Substantia nigra (tissue), 51 donors: ENCODE measurements at places on chromosomes 6 and 20.

DNA sequence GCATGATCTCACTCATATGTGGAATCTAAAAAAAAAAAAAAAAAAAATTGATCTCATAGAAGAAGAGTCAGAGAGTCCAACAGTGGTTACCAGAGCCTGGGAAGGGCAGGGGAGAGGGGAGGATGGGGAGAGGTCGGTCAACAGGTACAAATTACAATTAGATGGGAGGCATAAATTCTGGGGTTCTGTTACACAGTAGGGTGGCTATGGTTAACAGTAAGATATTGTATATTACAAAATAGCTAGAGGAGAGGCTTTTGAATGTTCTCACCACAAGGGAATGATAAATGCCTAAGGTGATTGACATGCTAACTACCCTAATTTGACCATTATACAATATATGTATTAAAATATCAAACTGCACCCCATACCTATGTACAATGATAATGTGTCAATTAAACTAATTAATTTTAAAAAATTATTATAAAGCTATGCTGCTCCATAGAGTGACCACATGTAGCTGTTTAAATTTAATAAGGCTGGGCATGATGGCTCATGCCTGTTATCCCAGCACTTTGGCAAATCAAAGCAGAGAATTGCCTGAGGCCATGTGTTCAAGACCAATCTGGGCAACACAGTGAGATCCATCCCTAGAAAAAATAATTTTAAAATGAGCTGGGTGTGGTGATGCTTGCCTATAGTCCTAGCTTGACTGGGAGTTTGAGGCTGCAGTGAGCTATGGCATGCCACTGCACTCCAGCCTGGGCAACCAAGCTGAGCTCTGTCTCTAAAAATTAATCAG, 70.9 kb downstream of the SNX5 start:
- DNase-seq: no peak

DNA sequence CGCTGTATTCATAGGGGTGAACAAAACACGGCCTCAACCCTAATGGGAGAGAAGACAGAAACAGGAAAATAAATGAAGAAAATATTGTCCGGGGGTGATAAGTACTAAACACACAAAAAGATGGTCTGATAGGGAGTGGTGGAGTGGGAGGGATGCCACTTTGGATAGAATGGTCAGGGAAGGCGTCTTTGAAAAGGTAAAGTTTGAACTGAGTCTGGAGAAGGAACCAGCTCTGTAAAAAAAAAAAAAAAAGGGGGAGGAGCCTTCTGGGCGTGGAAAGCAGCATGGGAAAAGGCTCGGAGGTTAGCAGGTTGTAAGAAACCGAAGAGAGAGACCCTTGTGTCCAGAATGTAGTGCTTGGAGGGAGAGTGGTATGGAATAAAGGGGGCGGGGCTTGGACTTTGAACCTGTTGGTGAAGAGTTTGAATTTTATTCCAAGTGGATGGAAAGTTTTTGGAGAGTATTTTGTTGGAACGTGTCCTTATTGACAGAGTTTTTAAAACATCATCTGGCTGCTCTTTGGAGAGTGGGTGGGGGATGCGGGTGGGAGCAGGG, 1.8 kb downstream of the CHMP4B start:
- DNase-seq: no peak

DNA sequence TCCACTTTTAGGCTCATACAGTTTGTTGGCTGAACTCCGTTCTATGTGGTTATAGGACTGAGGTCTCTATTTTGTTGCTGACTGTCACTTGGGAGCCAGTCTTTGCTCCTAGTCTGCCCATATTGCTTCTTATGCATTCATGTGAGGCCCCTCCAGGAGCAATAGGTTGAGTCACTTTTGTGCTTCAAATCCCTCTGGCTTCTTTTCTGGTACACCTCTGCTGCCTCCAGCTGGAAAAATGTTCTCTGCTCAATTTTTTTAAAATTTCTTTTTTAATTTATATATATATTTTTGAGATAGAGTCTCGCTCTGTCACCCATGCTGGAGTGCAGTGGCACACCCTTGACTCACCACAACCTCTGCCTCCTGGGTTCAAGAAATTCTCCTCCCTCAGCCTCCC, 42.7 kb upstream of the NOX3 start:
- no peak for DNase-seq

- no peak for DNase-seq
These were observed 118.0 kb downstream of the RFPL4B start for GRCh38 chr6:112464901-112465665.

DNA sequence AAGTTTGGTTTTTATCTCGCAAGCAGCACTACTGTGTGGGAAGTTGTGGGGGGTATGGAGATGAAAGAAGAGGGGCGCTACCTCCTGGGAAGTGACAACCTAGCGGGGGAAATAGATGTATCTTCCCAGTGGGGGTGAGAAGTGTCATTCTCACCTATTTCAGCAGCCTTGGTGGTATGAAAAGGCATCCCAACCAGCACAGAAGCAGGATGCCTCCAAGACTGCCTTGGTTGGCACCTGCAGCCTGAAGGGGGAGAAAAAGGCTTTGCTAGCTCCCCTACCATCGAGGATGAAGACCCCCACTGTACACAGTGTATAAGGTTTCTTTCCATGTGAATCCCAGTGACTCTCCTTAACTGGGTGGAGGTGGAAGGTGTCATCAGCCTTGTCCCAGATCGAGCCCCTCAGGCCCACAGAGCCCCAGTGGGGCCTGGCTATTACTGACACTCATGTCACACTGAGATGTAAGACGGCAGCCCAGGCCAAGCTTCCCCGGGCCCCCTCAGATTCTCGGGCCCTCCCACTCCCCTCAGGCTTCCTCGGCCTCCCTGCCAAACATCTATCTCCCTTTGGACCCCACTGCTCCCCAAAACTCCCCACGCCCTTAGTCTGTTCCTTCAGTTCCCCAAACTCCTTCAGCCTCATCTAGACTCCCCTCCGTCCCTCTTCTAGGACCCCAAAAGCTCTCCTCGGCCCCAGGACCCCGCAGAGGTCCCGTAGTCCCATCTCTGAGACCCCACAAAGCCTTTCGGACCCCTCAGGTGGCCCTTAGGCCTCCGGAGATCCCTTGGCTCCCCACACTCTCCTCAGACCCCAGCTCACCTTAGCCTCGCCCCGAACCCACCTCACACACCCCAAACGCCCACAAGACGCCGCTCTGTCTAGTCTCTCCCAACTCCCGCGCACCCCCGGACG, 688 bp downstream of the COMMD7 start:
- DNase-seq: no peak

DNA sequence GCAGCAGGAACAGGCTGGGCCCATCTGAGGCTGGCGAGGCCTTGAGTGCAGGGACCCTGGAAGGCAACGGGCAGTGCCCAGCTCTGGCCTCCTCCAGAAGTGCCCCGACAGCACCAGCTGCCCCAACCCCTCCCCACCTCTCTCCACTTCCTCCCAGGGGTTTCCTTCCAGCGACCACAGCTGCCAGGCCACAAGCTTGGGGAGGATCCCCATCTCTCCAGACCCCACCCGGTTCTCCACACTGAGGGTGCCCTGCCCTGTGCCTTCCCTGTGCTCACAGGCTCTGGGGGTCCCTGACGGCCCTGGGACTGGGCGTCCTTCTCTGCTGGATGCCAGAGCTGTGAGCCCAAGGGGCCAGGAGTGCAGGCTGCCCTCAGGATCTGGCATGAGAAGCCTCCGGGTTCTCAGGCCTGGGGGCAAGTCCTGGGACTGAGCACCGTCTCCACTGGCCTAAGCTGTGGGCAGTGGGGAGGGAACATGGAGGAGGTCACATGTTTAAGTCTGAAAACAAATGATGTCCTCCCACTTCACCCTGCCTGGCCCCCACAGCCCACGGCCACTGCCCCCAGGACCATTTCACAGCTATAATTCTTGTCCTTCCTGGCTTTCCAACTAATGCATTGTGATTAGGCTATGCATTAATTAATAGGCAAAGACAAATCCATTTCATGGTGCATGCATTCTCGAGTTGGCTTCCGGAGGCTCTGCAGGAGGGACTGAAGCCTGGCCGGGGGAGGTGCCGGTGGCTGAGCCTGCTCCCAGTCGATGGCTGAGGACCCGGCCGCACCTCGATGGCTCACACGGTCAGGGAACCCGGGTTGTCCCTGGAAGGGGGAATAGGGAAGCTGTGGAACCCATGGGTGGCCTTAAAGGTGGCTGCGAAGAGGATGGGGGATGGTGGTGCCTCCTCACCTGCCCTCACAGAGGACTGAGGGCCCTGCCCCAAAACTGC, 24.4 kb downstream of the BHLHE23 start:
- DNase-seq: no peak

DNA sequence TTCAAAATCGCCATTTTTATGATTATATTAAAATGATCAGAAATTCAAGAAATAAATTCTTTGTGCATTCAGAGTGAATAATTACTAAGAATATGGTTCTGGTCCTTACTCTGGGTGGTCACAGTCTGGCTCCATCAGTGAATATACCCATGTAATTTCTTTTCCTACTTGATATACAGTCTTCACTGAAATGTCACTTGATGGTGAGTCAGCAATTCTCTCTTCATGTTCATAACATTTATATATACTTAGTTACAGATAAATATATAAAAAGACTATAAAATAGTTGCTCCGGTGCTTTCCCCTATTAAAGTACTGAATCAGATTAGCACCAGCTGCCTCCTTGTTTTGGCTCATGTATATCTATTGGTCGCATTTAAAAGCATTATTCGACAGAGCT, 56.4 kb upstream of the MTRF1L start:
- DNase-seq: no peak

- no peak for DNase-seq
These were observed 479.0 kb upstream of the NRSN1 start for GRCh38 chr6:23647045-23647444.

GRCh38 chr20:46010491-46011391, 2.0 kb downstream of the MMP9 start:
- DNase-seq: no peak

GRCh38 chr20:8662433-8662954, 406.4 kb upstream of the PLCB4 start:
- no peak for DNase-seq

- no peak for DNase-seq
These were observed 45.3 kb upstream of the STXBP5 start for GRCh38 chr6:147158881-147159280.

DNA sequence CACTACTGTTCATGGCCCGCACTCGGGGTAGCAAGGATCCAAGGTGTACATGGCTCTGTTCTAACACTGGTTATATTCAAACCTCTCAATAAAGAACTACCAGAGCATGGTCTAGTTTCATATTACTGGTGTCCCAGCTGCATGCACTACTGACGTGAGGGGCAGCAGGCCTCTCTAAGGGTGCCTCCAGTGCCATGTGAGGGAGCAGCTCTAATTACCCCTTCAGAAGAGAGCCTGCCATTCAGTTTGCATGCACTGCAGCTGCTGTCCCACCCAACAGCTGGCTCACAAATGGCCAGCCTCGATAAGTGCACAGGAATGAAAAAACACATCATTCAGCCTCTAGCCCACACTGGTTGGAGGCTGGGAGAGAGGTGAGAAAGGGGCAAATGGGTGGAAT, 85.2 kb downstream of the SMLR1 start:
- no peak for DNase-seq

DNA sequence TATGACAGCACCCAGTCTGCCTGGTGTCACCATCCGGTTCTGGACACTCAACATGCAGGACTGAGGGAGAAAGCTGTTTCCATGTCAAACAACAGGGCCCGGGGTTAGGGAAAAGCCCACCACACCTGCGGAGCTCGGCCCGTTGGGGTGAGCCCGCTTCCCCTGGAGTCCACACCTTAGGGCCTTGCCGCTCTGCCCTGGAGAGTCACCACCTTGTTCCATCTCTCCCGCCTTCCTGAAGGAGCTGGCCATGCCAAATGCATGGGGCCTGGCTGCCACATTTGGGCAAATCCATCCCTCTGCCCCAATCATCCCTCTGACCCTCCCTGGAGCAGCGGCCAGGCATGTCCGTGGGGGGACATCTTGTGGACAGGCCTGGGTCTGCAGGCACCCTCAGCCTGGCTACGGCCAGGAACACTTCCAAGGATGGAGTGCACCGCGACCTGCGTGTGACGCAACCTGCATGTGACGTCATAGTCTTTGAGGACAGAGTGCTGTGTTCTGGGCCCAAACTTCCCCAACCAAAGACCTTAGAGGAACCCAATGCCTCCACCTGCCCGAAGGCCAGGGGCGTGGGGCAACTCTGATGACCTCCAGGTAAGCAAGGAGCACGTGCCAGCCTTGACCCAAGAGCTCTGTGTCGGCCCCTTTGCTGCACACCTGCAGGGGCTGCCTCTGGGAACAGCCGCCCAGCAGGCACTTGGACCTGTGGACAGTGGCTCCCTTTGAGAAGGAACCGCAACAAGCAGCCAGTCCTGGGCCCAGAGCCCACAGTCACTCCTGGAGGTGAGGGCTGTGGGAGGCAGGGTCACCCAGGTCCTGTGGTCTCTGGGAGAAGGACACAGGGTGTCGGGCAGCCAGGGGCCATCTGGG, 1.7 kb downstream of the CABLES2 start:
- DNase-seq: no peak
